Activated CD4-positive, alpha-beta T cell treated with anti-CD3 and anti-CD28 coated beads for 36 hours (primary cell): ENCODE measurements at places on chromosomes 4 and X. TPM values are rescaled to one million over a fixed set of nuclear protein-coding genes. Genes with fewer than 3 reads are reported as not detected.

The RASL11B gene
- 0.25 TPM for total RNA-seq

The FAM13A gene
- total RNA-seq: 5.1 TPM

The LRIT3 gene
- total RNA-seq: 0.27 TPM

GRCh38 chrX:148755111-148755510 is 254.7 kb downstream of the AFF2 start:
- no peak for DNase-seq

DNA sequence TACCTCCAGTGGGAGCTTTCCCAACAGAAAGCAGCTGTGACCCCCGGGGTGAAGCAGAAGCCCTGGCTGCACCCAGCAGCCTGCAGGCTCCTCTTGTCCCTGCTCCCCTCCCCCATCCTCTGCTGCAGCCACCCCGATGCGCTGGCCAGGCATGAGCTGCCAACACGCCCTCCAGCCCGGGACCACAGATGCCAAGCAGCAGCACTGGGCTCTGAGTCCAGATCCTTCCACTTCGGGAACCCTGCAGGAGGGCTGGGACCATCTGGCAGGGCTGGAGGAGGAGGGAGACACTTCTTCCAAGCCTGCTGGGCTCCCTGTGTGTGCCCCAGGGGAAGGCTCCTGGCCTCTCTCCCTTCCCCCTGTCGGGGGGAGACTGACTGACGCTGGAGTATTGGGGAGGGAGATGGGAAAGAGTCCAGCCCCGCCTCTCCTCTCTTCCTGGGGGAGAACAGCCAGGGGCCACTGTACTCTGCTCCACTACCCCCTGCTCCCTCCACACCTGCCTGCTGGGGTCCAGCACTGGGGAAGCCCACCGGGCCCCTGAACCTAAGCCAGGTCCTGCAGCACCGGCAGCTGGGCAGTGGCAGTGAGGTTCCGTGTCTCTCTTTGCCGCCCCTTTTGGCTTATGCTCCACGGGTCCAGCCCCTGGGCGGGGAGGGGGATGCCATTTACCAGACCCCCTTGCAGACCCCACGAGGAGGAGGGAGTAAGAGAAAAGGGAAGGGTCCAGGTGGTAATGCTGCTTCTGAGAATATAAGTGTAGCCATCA is 55.7 kb downstream of the PPP2R2C start:
- DNase-seq: no peak

DNA sequence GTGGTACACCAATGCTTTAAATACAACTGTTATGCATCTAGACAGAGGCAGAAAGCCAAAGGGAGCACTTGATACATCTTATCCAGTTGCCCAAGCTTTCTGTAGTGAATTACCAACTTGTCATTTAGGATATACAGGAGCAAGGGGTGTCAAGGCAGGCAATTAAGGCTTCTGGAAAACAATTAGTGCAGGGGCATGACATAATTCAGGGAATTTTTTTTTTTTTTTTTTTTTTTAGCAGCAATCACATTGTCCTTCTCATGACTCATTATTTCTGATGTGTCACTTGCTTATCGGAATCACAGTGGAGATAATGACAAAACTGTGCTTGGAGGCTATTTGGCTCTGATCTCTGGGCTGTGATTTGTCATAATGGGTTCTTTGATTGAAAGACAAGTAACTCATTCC is 259.5 kb downstream of the ARHGAP24 start:
- no peak for DNase-seq

- DNase-seq: no peak
Measured at GRCh38 chr4:38647101-38647819, 16.7 kb upstream of the KLF3 start.

DNA sequence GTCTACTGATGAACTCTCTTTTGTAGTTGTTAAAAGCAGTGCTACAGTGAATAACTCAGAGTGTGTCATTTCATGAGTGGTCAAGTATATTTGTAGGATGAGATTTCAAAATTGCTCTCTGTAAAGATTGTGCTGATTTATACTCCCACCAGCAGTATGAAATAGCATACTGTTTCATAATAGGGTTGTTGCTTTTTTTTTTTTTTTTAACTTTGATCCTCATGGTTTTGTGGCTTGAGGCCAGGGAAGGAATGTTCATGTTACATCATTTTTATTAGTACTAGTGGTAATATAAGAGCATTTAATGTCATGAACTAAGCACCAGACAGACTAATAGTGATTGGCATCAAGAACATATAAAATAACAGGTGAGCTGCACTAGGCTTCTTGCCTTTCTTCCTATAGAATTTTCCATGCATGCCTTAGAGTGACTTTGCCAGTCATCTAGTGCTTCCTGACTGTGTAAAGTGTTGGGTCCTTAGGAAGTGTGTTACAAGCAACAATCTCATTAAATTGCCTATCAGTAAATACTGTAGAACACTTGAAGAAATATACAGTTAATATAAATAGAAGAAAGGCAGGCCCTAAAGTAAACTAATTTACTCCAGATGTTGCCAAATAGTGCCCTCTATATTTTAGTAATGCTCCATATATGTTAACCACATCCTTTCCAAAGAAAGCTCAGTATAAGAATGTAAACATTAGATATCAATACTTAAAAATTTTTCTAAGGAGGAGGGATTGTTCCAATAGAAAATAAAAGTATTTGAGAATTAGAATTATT is 38.6 kb upstream of the MSMO1 start:
- no peak for DNase-seq

GRCh38 chrX:67673741-67674274 is 130.0 kb downstream of the AR start:
- no peak for DNase-seq

DNA sequence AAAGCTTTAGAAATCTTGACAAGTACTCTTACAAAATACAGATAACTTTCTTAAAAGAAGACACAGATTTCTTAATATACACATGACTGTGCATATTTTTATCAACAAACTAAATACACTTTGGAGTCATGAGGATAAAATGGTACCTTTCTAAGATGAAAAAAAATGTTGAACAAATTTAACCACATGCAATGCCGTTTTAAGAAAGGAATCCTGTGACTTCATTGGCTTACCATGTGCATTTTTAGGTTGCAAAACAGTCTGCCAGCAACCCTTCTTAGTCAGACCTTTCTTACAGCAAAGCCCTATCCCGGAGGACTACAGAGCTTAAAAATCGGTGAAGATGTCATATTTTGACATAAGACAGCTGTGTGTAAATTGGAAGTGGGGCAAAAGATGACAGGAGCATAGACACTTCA is 51.7 kb downstream of the GASK1B start:
- DNase-seq: no peak

- no peak for DNase-seq
Measured at GRCh38 chr4:178611062-178611461, 1168.8 kb upstream of the AGA start.

DNA sequence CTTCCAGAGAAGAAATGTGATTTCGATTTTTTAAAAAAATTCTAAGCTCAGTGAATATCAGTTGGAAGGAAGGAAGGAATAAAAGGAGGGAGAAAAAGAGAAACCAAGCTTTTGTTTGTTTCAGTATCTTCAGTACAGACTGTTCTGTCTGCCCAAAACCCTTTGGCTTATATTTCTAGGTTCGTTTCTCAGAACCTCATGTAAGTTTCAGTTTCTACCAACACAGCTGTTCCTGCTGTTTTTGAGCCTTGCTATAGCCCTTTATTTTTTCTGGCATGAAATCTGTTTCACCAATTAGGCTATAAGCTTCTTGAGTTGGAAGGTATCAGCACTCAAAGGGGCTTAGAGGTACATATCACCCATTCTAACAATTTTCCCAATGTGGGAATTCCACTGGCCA is 157.9 kb downstream of the GBA3 start:
- no peak for DNase-seq

DNA sequence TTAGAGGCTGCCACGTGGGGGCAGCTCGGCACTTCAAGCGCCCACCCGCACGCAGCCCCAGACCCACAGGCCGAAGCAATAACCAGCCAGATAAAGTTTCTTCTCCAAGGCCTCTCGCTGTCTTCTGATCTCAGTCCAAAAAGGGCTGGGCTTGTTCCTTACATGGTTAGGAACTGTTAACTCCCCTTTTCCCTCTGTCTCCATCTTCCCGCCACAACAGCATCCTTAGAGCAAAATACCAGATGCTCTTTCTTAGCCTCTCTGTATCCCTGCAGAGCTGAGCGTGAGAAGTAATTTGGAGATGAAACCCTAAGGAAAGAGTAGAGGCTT is 23.4 kb upstream of the KIAA1210 start:
- DNase-seq: no peak

- no peak for DNase-seq
Measured at GRCh38 chrX:119155416-119156035, 27.9 kb upstream of the KIAA1210 start.

GRCh38 chr4:94595880-94596483 is 144.2 kb downstream of the PDLIM5 start:
- no peak for DNase-seq

DNA sequence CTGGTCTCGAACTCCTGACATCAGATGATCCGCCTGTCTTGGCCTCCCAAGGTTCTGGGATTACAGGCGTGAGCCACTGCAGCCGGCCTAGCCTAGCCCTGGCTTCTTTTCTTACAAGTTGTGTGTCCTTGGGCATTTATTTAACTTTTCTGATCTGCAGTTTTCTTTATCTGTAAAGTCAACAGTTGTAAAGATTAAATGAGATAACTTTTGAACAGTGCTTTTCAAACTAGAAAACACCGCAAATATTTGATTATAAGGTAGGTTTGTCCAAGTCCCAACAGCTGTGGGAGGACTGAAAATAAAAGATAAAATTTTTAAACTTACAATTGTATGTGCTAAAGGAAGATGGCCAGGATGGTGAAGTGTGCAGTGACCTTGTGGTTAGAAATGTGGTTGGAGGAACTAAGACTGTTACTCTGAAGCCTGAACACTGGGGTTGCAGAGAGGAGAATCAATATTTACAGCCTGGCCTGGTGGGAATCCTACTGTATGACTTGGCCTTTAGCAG is 44.8 kb downstream of the GSX2 start:
- DNase-seq: no peak

DNA sequence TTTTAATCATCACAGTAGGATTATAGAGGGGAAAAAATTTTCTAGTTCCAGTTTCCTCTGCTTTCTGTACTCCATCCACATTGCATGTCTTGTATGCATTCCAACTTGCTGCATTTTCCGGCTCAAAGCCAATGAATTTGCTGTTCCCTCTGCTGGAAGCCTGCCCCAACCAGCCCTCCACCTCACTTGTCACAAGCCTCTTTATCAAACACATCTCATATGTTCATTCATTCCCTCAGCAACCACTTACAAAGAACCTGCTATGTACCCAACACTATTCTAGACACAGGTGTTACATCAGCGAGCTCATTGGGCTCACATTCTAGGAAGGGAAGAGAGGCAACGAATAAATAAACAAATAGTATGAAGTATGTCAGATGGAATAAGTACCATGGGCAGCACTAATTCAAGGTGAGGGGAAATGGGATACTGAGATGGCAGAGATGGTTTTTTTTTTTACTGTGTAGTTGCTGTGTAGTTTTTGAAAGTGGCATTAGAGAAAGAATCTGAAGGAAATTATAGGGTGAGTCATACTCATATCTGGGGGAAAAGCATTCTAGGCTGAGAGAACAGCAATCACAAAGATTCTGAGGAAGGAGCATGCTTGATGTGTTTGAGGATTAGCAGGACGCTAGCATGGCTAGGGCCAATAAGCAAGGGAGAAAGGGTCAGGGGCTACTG is 332.5 kb downstream of the PDGFC start:
- DNase-seq: no peak

DNA sequence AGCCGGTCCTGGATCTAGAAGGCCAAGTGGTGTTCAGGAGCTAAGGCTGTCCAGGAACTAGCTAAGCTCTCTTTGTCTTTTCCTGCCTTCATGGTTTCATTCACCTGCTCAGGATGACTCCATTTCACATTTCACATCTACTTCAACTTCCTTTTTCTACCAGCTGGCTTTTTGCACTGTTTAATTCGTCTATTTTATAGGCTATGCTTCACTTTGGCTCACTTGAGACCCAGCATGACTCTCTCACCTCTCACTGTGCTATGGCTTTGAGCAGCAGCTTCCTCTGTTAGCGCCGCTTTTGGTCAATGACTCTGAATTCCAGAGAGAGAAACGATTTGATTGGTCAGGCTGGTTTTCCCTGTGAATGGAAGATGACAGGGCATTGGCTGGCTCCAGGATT is 213.5 kb upstream of the CLNK start:
- DNase-seq: no peak

DNA sequence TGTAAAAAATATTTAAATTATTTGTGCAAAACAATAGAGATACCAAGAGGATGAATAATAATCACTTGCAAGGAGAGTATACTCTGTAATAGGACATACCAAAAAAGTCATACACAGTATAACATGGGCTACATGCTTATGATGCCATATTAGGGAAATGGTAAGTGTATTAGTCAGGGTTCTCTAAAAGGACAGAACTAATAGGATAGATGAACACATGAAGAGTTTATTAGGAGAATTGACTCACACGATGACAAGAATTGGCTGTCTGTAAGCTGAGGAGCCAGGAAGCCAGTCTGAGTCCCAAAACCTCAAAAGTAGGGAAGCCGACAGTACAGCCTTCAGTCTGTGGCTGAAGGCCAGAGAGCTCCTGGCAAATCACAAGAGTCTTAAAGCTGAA is 151.2 kb downstream of the DTHD1 start:
- no peak for DNase-seq

- DNase-seq: no peak
Measured at GRCh38 chr4:139594591-139595185, 38.7 kb upstream of the SETD7 start.

DNA sequence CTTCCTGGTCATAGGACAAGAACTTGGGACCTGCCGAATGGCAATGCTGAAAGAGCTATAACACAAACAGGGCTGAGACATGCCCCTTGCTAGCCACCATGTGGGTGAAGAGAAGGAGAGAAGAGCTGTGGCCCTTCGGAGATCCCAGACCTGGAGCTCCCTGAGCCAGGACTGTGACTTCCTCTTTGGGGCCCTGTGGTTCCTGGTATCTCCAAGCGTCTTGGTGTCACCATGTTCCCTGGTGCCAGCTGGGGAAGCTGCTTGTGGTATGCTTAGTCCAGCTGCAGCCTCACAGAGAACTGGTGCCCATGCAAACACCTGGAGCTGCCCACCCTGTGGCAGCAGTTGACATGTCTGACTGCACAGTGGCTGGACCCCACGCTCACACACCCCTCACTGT is 68.5 kb downstream of the NDNF start:
- no peak for DNase-seq

GRCh38 chr4:148447681-148448080 is 5.5 kb upstream of the NR3C2 start:
- DNase-seq: peak; percentile 24
